ENCODE measurements at places on chromosomes 11 and 22.

DNA sequence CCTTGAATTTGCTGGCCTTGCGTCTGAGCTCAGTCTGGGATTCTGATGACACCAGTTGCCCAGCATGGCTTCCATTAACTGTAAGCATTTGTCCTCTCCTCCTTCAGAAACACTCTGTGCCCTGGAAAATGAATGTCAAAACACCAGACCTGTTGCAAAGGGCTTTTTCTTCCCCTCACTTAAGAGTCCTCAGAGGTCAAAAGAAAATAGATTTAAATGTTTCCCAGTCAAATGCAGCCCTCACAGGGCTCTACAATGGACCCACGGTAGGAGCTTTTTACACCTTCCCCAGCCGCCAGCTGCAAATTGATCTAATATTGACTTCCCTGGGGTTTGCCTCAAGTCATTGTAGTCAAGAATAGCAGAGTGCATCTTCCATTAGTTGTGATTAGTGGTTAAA, 332.2 kb downstream of the INSC start:
- DNase-seq, result no peak

DNA sequence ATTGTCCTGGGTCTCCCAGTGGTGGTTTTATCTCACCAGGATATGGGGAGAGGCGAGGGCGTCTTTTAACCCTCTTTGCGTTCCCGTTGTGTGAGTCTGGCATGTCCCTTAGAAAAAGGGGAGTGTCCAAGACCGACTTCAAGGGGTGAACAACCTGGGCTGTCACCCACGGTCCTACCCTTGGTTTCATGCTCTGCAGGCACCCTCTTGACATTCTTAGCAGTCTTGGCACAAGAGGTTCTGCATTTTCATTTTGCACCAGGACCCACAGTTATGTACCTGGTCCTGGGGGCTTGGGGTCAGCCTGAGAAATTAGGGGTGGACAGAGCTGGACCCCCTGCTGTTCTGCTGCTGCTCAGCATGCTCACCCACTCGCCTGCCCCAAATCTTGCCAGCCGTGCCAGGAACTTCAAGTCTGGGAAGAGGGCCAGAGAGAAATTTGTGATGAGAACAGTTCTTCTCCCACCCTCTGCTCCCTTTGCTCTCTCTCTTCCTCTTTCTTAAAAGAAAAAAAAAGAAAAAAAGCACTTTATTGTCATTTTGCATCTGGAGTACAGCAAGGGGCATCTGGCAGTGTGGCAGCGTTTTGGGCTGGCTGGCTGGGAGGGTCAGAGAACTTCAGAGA, 471.2 kb downstream of the MIAT start:
- no peak for DNase-seq

GRCh38 chr22:44685384-44686056, 16.5 kb upstream of the PRR5 start:
- DNase-seq, result peak; percentile 55

GRCh38 chr11:66026017-66026529, at the start of gene CATSPER1:
Gene CATSPER1 (minus strand): TSS chr11:66026479. CDS start chr11:66026379, 100 bp downstream.
- DNase-seq, result no peak

DNA sequence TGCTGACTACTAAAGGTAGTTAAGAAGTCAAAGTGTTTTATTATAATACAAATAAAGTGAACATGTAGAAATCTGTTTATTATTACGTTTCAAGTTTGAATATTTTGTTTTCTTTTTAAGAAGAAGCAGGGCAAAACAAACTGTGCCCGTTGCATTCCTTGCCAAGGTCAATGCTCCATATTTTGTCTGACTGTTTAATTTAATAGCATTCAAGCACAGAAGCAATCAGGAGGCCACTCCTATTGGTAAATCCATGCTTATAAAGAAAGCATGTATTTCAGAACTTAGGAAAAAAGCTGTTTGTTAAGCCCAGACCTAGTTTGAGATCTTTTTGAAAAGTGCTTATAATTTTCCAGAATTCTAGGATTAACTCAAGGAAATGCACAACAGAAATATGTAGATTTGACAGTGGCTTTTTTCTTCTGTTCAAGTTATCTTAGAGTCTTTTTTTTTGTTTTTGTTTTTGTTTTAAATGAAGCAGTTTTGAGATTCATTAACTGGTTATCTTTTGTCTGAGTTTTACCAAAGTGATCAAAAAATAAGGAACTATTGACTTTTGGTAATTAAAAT, 51.7 kb downstream of the ARHGAP42 start:
- no peak for DNase-seq

DNA sequence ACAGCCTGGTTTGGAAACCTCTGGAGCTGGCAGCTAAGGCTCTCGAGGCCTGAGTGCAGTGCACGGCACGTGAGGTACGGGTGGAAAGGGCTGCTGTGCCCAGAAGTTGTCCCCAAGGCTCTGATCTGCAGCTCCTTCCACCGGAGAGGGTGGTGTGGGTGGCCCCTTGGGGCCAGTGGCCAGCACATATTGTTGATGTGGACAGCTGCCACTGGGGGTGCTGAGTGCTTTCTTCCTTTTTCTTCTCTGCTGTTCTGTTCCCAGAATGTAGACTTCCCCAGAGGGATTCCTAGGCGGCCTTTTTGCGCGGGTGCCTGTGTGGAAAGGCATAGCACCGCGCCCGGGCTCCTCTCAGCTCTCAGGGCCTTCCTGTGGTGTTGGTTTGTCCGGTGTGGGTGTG, 1476.5 kb downstream of the TBC1D22A start:
- no peak for DNase-seq

GRCh38 chr11:23233075-23233474, 372.8 kb upstream of the CCDC179 start:
- no peak for DNase-seq

DNA sequence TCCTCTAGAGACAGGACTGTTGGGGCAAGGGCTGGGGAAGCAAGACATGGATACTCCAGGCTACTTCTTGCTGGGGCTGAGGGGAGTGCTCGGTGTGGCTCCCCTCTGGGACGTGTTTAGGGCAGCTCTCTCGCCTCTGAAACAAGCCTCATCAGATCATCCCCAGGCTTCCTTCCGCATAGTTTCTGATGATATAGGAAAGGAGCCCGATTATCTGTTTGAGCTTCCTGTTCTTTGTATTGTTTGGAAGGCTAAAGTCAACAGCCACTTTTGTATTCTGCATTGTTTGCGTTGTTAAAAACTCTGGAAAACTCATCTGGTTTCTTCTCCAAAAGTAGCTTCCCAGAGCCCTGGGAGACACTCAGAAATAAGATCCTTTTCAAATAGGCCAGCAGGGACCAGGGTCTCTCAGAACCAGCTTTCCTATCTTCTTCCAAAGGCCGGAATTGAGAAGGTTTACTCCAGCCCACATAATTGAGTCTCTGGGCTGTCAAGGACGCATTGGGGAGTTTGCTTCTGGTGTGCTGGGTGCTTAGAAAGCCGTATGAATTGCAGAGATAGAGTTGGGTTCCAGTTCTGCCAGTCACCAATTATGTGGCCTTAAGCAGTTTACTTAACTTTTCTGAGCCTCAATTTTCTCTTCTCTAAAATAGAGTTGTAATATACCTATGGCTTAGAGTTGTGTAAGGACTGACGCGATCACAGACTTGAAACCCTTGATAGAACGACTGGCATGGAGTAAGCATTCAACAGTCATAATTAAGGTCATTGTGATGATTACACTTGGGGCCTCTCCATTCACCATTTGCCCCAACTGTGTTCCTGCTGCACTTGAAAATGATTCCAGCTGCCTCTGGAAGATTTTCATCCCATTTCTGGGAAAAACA, 19.1 kb downstream of the CD44 start:
- no peak for DNase-seq

DNA sequence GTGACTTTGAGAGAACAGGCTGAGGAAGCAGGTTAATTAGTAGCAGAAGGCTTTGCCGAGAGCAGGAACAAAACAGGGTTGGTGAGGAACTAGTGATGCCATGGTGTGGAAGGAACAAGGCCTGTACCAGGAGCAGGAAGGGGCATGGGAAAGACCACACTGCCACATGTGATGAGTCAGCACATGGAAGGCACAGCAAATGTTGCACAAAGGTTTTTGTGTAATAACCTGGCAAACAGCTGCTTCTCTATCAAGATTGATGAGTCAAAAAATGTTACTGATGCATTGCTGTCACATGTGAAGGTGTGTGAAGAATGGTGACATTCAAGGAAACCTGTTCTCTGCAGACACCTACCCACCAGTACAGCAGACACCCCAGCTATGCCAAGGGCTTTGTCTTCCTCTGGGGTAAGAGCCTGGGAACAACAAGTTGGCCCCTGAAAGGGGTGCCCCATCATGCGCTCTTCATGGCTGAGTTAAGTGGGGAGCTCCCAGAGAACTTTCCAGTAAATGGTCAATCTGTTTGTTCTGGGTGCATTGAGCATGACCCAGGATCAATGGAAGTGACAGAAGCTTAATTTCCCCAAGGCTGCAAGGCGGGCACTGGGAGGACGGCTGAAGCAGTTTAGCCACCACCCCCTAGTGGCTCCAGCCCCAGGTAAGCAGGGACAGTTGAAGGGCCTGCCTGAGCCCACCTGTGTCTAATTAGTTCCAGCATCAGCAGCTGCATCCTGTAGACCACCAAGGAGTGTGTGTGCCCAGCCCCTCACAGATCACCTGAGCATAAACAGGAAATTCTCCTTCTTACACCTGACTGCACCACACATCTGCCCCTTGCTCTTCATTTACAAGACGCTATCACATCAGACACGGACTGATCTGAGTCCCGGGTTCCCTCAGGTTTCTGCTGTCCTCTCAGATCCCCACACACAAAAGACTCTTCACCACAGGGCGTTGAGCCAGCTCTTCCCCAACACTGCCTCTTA, 47.6 kb downstream of the GGTLC2 start:
- no peak for DNase-seq

DNA sequence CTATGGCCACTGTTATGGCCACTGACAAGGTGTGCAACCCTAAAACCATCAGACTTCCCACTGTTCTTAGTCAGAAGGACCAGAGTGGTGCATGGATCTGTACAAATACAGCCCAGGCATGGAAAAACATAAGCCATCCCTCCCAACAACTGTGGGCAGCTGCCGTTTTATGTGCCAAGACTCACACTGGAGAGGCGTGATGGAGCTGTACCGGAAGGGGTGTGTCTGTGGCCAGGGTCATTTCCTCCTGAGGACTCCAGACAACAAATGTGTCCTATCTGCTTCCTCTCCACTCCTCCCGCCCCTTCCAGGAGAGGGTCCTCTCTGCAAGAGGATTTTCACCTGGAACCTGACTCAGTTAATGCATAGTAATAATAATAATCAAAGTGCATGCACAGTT, 29.5 kb downstream of the KCNJ1 start:
- DNase-seq, result no peak

DNA sequence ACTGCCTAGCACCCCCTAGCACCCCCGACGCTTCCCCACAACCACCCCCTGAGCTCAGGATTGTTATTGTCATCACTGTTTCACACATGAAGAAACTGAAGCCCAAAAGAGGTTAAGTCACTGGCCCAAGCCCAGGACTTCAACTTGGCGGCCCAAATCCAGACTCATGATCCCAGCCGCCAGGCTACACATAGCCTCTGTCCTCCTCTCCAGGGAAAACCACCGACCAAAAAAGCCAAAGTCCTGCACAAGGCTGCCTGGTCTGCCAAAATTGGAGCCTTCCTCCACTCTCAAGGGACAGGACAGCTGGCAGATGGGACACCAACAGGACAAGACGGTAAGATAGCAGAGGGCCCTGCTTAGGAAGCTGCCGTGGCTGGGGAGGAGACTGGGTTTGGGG, 10.8 kb downstream of the L3MBTL2 start:
- DNase-seq, result no peak

DNA sequence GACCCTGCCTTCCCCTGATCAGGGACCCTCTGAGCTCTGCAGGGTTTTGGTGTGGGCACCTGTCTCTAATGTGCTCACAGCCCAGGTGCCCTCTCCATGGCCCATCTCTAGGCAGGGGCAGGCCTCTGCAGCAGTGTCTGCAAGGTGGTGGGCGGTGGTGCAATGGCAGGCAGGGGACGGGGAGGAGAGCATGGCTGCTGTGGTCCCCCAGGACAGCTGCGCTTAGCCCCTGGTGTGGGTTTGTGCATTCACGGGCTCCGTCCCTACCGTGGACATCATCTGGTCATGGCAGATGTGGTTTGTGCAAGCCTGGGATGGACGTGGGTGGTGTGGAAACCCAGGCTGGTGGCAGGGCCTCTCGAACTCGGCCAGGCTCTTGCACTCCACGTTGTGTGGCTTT, 443.1 kb downstream of the TBC1D22A start:
- no peak for DNase-seq

- peak; percentile 94 for DNase-seq
Measured at GRCh38 chr11:65637794-65638419, at the start of gene SIPA1. Gene SIPA1 (plus strand): TSS chr11:65638101. CDS start chr11:65640922, 2,821 bp downstream.

DNA sequence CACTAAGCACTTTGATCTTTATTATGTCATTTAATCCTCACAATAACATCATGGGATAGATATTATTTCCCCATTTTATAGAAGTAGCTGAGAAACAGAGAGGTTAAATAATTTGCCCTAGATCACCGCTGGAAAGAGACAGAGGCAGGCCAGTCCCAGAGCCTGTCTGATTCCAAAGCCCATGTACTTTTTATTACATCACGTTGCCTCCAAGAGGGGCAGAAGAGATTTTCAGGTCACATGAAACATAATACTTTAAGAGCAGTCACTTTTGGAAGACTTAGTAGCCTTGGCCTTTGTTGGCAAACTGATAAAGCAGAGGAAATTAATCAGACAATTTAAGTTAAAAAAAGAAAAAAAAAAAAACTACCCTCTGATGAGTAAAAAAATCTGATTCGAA, 200.2 kb upstream of the ARHGAP20 start:
- no peak for DNase-seq

- no peak for DNase-seq
Measured at GRCh38 chr22:29204455-29205183, 1.1 kb upstream of the EMID1 start.

DNA sequence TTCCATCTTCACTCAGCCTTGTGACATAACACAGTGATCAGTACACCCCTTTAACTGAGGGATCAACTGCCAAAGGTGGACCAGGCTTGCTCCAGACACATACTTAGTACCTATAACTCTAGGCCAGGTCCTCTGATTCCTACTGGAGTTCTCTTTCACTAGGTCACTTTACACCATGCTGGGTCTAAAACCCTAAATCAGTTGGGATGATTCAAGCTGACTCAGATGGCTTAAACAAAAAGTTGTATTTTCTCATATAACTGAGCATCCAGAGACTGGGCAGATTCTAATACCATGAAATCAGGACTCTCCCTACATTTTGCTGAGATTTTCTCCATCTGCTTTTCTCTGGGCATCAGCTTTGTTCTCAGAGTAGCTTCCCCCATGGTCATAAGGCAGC, 26.0 kb upstream of the FLI1 start:
- no peak for DNase-seq

DNA sequence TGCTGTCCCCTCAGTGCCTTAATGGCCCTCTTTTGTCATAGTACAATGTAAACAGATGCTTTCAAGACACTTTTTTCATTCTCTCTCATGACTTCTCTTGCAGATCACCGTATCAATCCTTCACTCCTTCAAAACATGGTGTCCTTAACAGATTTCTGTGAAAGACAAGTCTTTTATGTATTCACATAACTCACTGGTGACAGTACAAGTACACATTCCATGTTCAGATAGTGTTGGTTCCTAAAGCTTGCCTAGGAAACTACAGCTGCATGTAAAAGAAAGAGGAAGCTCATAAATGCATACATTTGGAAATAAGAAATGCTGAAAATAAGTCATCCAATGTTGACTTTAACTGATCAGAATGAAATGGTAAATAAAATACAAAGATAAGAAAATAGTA, 5.0 kb upstream of the OR52E6 start:
- DNase-seq, result no peak

- DNase-seq, result no peak
Measured at GRCh38 chr11:24687531-24688147, 190.8 kb downstream of the LUZP2 start.

GRCh38 chr11:125165111-125165842, 726 bp downstream of the PKNOX2 start:
- DNase-seq, result peak; percentile 31

- no peak for DNase-seq
Measured at GRCh38 chr11:125554038-125554437, 15.2 kb upstream of the EI24 start.

Measured in iPS-NIHi11 (cell line).